Fibroblast of skin of back (primary cell): ENCODE measurements at places on chromosomes 12 and 14.
A peak's percentile ranks its signal among the peaks of the same experiment; 100 is the strongest.

GRCh38 chr12:65278576-65279368 is at the start of gene MSRB3:
MSRB3 (plus strand) TSS chr12:65278683; CDS start chr12:65308580, 29,897 bp downstream.
- peak; percentile 90 for DNase-seq

DNA sequence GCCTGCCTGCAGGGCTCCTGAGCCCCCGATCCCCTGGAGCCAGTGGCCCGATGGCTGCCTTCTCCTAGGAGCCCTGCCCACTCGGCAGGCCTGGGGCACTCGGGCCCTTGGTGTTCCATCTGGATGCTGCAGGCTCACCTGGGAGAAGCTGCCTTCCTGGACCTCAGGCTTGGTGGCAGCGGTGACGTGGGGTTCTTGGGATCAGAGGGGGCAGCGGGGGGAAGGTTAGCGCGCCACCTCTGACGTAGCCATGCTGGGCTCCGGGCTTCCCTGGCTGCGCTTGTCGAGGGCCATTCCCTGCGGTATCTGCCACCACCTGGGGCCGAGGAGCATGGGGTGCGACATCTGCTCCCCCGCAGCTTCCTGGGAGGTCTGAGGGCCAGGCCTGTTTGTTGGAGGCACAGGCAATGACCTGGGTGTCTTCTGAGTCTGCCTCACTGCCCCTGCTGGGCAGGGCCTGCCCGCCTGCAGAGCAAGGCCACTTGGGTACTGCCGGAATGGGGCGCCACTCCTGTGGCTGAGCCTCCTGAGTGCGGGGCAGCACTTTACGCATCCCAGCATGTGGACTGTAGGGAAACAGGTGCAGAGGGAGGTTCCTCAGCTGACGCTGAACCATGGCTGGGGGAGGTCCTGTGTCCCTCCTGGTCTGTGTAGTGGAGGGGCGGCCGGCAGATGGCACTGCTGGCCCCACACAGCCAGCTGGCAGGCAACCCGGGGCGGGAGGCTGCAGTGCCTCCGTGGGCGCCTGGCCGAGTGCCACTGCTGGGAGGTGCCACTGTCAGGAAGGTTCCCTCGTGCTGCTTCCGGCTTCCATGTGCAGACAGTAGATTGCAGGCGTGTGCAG is 20.3 kb downstream of the MTA1 start:
- peak; percentile 11 for DNase-seq

DNA sequence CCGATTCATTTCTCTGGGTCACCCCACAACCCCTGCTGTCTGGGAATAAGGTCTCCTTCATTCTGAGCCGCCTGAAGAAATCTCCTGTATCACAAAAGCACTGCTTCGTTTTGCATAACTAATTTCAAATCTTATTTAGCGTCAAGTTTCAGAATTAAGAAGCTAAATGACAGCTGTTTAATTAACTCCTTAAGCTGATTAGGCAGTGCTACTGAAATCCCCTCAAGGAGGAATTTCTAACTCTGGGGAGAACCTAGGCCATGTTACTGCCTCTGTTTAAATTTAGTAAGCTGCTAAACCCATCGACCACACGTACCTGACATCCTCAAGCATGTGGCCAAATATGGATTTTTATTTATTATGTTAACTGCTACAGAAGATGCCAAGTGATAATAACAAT is 373.6 kb downstream of the GLT1D1 start:
- no peak for DNase-seq

GRCh38 chr12:24307716-24308335 is 358.4 kb upstream of the SOX5 start:
- DNase-seq = no peak

- peak; percentile 57 for DNase-seq
Measured at GRCh38 chr12:54993181-54993835, 8.7 kb upstream of the TESPA1 start.

GRCh38 chr14:59439256-59439965 is 25.8 kb downstream of the GPR135 start:
- DNase-seq = peak; percentile 68

GRCh38 chr14:77190977-77191376 is 9.4 kb downstream of the TMEM63C start:
- no peak for DNase-seq

DNA sequence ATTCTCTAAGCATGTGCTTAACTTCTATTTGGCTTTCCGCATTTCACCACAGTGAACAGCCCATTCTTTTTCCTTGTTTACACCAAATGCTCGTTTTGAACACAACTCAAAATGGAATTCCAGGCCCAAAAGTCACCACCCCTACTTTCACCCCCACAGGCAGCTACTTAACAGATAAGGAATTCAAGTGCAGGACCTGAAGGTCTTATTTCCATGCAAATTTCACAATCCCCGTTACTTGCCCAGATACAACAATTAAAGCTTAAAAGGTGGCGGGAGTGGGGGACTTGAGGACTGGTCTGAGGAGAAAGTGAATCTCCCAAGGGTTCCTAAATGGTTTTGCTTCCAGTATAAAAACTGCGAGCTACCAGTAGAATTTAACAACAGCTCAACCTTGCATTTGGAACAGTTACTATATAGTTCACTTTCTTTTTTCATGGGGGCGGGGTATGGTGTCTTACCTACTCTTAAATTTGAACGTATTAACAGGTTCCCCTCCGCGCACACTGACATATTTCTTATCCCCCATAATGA is 3.7 kb downstream of the USP44 start:
- no peak for DNase-seq
